Large intestine (tissue), 12 donors: ENCODE measurements at places on chromosomes 16 and 17. TPM values are rescaled to one million over a fixed set of nuclear protein-coding genes. Genes with fewer than 3 reads are reported as not detected.

DNA sequence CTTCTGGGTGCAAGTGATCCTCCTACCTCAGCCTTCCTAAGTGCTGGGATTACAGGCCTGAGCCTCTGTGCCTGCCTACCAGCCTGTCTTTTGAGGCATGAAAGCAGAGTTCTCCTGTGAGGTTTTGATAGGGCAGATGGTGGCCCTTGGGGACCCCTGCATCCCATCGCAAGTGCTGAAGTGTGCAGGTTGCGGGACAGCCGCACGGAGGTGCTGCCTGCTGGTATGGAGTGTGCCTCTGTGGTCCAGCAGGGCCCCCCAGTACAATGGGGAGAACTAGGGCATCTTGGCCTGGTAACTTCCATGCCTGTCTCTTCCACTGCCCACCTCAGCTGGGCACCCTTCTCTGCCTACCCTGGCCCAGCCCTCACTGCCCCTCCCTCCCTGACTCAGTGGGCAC lies 9.9 kb upstream of the NDRG4 start:
- DNase-seq: no peak

GRCh38 chr17:42531455-42532354 lies 4.3 kb upstream of the NAGLU start:
- peak; percentile 88 for DNase-seq

Gene DUS1L
- 90.4 TPM for polyA plus RNA-seq

Gene MYH1
- 0.01 TPM for polyA plus RNA-seq

Gene TMEM106A
- polyA plus RNA-seq: 49.0 TPM

Gene MYO19
- 60.0 TPM for polyA plus RNA-seq

Gene LRRC36
- polyA plus RNA-seq: 2.5 TPM

Gene TBC1D3I
- polyA plus RNA-seq: 0.37 TPM
